ENCODE measurements at places on chromosomes 1 and 21.

GRCh38 chr1:97783751-97784150 lies 137.1 kb downstream of the DPYD start:
- no peak for DNase-seq

DNA sequence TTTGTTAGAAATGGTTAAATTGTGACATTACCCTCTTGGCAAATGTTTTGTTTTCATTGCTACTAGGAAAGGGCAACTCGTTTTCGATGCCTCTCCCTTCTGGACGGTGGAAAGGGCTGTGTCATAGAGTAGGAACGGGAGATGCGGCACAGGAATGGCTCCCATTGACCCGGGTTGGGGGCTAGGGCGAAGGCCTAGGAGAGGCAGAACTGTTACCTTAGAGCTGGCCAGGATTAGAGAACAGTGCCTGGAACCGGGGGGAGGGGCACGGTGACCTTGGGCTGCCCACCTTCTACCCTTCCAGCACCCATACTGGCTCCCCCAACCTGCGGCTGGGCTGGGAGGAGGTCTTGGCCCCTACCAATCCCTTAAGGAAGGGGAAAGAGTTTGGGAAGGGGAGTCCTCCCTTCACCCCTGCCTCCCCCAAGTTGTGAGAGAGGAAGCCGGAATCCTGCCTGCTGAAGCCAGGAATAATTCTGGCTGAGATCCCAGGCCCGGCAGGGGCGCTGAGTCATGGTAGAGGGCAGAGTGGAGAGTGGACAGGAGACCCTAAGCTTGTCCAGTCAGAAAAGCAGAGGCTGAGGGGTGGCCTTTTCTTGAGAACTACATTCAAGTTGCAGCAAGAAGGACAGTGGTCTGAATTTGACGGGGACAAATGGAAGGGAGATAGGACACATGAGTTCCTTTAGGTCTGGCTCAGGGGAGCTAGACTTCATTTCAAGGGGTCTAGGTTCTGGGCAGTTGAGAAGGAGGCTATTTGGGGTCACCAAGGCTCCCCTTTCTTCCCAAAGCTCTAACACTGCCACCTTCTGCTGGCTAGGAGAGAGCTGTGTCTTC lies 8.2 kb downstream of the LMNA start:
- peak; percentile 94 for DNase-seq

- no peak for DNase-seq
Measured at GRCh38 chr1:154493276-154493675, 8.7 kb upstream of the TDRD10 start.

DNA sequence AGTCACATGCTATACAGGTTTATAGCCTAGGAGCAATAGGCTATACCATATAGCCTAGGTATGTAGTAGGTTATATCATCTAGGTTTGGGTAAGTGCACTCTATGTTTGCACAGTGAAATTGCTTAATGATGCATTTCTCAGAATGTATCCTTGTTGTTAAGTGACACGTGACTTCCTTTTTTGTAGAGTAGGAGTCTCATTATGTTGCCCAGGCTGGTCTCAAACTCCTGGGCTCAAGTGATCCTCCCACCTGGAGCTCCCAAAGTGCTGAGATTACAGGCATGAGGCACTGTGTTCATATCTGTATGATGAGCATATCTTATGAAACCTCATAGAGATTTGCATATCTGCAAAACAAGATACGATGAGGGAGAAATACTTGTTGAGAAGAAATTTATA lies 13.8 kb upstream of the ABCB10 start:
- DNase-seq: no peak

GRCh38 chr1:61605607-61606321 lies 119.2 kb downstream of the TM2D1 start:
- no peak for DNase-seq

- no peak for DNase-seq
Measured at GRCh38 chr1:11248169-11248568, 14.2 kb downstream of the MTOR start.

Measured in mesenteric fat pad (tissue), 1 donor.